ENCODE measurements at places on chromosomes 16 and 17.
A peak's percentile ranks its signal among the peaks of the same experiment; 100 is the strongest.

GRCh38 chr16:89395150-89396142 lies 94.9 kb downstream of the ANKRD11 start:
- DNase-seq, result peak; percentile 95

DNA sequence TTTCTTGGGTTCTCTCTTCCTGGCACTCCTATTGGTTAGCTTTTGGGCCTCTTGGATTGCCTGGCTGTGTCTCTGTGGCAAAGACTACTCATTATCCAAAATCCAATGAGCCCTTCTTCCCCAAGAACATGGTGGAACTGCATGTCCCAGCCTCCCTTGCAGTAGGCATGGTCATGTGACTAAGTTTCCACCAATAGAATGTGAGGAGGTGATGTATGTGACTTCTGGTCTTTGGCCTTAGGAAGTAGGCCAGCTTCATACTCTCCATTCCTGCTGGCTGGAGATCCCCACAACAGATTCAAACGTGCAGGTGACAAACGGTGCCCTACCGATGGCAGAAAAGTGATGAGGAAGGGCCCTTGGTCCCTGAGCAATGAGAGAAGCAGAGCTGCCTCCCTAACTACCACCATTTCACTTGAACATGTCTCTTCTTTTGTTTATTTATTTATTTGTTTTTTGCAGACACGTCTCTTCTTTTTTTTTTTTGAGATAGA lies 17.3 kb upstream of the SPN start:
- DNase-seq, result no peak

- DNase-seq, result no peak
Measured at GRCh38 chr17:20073055-20073979, 64.2 kb downstream of the SPECC1 start.

- no peak for DNase-seq
Measured at GRCh38 chr17:9958586-9959281, 53.7 kb upstream of the RCVRN start.

- DNase-seq, result no peak
Measured at GRCh38 chr17:77999413-78000173, 41.1 kb downstream of the TNRC6C start.

DNA sequence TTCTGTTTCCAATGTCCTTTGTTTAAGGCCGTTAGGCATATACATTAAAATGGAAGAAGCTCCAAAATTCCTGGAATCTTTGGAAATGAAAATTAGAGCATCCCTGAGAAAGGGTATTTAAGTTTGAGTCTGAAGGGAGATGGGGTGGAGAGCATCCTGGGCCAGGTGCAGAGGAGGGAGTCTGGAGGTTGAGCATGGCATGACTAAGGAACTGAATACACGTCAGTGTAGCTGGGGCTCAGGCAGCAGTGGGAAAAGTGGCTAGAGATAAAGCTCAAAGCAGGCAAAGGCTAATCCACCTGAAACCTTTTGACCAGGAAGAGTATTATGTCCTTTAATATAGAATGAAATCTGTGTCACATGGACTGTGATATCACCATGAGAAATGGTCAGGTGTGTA lies 669.0 kb upstream of the RBFOX1 start:
- DNase-seq, result no peak

DNA sequence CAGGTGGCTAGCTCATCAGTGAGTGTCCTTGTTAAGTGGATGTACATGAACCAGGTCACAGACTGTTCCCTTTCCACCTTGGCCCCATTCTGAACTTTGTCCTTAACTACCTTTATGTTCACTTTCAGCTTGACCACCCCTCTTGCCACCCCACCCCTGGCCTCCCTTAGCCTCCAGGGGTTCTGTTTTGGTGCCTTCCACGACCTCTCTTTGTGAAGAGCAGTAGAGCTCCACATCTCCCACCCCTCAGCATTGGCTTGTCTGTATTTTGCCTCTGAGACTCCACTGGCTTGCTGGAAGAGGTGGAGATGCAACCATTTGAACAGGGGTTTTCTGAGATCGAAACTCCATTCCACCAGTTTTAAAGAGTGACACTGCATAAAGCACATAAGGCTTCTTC lies 123.5 kb downstream of the RGS9 start:
- no peak for DNase-seq

GRCh38 chr17:35428229-35428628 lies 4.1 kb downstream of the SLFN12 start:
- no peak for DNase-seq

DNA sequence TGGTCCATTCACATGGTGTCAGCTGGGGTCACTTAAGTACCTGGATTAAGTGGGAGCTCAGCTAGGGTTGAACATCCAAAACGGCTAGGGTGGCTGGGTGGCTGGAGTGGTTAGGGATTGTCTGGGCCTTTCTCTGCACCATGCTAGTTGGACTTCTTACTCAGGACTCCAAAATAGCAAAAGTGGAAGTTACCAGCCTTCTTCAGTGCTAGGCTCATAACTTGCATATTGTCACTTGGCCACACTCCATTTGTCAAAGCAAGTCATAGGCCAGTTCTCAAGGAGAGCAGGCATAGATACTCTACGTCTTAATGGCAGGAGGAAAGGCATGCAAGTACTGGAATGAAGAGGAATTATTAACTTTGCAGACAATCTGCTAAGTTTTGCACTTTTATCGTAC lies 69.7 kb downstream of the ESRP2 start:
- DNase-seq, result no peak

DNA sequence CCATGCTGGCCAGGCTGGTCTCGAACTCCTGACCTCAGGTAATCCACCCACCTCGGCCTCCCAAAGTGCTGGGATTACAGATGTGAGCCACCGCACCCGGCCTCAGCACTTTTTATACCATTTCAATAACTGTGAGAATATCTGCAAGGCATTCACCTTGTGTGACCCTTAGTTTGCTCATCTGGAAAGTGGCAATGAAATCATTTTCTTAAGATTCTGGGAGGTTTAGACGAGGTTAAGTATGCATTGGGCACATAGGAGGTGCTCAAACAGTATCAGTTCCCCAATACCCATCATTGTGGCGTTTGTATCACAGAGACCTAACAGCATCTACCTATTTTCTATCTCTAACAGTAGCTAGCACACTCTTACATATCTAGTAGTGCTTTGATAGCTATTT lies 481.9 kb upstream of the ERCC4 start:
- DNase-seq, result no peak

DNA sequence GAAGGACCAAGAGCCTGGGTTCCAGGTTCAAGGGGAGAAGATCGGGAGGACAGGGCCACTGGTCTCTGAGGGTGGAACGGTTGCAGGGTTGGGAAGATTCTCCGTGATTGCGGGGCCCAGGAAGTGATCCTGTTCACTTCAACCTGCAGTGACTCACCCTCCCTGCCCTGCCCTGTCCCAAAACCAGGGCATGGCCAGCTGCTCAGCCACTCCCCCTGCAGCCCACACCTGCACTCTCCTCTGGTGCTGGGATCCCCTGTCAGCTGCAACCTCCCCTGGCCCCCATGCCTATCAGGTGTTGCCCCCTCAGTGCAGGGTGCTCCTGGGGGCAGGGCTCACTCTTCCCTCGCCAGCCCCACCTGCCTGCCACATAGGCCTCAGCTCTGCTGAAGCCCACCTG lies 1.1 kb downstream of the RUNDC3A start:
- no peak for DNase-seq

- no peak for DNase-seq
Measured at GRCh38 chr17:17711641-17712162, 30.4 kb downstream of the RAI1 start.

DNA sequence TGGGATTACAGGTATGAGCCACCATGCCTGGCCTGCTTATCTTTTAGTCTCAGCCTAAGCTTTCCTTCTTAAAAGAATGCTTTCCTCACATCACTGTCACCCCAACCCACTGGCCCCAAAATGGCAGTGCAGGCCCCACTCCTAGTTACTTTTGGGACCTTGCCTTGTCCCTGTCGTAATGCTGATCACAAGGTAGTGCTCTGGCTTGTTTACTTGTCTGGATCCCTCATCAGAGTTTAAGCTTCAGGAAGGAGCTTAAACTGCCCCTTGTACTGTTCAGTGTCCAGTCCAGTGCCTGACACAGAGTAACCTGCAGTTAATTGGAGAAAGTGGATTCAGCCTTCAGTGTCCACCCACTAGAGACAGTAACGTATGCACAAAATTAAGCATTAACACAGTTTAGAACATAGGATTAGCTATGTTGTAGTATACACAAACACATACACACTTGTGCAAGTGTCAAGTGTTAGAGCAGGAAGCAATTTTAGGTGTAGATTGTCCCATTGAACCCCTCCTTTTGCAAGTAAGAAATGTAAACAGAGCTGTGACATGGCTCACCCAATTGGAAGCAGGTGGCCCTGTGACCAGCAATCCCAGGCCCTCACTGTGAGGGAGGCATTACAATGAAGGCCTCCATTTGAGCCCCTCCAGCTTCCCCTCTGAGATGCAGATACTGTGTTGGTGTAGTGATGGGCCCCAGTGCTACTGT lies 44.2 kb downstream of the LDHD start:
- no peak for DNase-seq

GRCh38 chr16:4246777-4247459 lies 5.0 kb upstream of the SRL start:
- no peak for DNase-seq

- DNase-seq, result peak; percentile 11
Measured at GRCh38 chr17:76772842-76773525, 35.1 kb downstream of the MFSD11 start.

DNA sequence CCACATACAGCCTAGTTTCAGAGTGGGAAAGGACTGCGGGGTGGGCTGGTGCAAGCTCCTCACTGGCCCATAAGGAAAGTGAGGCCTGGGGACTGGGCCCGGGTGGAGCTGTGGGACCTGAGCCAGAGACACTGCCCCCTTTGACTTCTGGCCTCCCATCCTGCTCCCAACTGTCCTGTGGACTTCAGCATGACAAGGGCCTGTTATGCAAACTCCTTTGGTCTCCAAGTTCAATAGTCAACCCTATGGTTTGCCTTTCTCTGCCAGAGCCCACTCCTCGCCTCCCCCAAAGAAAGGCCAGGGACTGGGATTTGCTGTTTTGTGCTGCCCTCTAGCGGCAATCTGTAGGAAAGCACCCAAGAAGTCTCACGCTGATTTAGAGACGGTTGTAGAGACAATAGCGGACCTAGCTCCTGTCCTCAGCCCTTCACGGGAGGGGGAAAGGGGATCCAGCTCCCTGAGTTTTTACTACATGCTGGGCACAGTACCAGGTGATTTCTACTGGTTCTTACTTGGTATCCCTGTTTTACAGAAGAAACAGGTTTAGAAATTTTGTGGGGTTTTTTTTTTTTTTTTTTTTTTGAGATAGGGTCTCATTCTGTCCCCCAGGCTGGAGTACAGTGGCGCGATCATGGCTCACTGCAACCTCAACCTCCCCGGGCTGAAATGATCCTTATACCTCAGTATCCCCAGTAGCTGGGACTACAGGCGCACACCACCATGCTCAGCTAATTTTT lies 1.2 kb upstream of the TLCD3B start:
- no peak for DNase-seq

DNA sequence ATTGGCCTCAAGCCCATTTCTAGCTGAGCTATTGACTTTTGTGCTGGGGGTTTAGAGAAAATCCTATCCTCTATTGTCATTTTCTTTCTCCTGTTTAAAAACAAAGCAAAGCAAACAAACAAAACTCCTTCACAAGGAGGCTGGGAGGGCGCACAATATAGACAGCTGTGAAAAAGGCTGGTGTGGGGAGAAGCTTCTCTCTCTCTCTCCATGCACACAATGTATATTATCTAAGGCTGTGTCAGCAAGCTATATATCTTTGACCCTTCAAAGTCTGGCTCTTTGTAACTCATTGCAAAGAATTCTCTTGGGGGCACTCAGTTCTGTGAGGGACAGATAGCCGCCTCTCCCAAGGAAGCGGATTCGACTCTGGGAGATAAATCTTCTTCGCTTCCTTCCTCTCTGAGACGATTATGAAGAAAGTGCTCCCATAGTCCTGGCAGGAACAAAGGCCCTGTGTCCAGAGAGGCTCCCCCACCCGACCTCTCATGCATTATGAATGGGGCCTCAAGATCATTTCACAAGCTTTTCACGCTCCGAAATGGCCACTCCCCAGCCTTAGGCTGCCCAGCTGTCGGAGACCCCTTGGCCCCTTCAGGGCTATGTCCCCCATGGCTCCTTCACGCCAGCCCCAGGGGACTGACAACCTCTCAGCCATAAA lies 33.2 kb upstream of the MEAK7 start:
- DNase-seq, result no peak

- DNase-seq, result no peak
Measured at GRCh38 chr17:61414141-61414935, 14.7 kb downstream of the TBX2 start.

- no peak for DNase-seq
Measured at GRCh38 chr16:15434425-15435215, at the start of gene BMERB1. BMERB1 (plus strand) TSS chr16:15434588; CDS start chr16:15434654, 66 bp downstream.

DNA sequence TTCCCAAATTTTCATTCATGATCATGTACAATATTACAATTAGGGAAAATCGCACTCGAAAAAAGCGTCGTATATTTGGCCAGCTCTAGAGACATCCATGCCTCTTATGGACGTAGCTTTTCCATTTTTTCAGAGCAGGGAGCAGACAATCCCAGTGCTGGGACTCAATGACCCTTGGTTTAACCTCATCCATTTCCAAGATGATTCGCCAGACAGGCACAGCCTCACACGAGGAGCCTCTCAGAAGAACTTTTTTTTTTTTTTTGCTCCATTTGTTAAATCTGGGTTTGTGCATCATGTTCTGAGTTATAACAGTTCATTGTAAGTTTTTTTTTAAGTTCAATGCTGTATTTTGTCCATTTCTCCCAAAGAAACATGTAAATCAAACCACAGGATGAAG lies 92.1 kb downstream of the ZDHHC7 start:
- no peak for DNase-seq

DNA sequence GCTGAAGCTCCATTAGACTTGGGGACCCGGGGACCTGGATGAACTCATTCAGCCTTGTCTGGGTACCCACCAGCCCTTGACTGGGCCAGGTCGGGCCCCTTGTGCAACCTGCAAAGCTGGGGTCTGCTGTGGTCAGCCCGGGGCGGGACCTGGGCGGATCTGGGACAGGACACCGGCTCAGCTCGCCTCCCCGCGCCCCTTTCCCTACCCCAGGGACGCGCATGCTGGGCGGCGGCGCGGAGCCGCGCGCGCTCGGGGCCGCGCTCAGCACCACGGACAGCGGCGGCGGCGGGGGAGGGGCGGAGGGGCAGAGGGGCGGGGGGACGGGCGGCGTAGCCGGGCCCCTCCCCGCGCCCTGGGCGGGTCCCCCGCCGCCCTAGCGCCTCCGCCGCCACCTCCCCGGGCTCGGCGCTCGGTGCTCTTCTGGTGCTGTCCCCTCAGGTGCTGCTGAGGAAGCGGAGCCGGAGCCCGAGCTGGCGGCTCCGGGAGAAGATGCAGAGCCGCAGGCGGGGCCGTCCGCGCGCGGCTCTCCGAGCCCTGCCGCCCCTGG lies 7.4 kb downstream of the ACD start:
- DNase-seq, result no peak
